ENCODE measurements at places on chromosomes 11 and 22.

GRCh38 chr11:61151545-61152252 lies 9.5 kb downstream of the VPS37C start:
- DNase-seq, result no peak

GRCh38 chr22:32518848-32519247 lies 44.2 kb downstream of the FBXO7 start:
- no peak for DNase-seq

GRCh38 chr22:16954060-16954403 lies 54.0 kb downstream of the GAB4 start:
- no peak for DNase-seq

- DNase-seq, result peak; percentile 56
Observed at GRCh38 chr11:66289548-66290329, 796 bp upstream of the YIF1A start.

DNA sequence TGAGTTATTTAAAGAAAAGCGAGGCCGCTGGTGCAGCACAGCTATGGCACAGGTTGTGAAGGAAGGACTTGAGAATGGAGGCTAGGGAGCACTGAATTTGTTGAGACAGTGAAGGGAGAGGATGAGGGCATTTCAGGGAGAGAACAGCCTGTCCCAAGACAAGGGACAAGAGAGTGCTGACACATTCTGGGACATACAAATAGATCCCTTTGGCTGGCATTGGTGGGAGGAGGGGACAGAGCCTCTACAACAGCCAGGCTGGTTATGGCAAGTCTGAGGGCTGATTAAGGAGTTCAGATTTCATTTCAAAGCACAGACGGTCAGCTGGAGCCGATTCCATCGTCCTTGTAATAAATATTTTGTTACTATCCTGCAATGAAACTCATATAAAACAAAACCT lies 1.7 kb upstream of the SLC29A2 start:
- DNase-seq, result no peak

DNA sequence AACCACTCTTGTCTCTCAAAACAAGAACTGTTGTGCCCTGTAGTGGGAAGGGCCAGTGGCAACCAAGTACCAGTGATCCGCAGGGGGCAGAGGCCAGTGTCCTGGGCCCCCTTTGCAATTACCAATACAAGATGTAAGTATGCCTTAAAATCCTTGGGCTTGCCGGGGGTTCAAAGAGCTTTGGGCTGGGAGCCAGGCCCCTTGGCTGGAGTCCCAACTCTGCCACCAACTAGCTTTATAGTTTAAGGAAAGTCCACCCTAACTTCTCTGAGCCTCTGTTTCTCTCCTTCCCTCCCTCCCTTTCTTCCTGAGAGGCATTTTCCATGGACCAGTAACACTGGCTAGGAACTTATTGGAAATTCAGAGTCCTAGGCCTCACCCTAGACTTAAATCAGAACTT lies 15.5 kb downstream of the CLMP start:
- DNase-seq, result no peak

GRCh38 chr11:20530942-20531703 lies 68.3 kb upstream of the SLC6A5 start:
- no peak for DNase-seq

GRCh38 chr11:106727256-106727655 lies 291.0 kb downstream of the GUCY1A2 start:
- DNase-seq, result no peak

GRCh38 chr11:99513368-99513767 lies 492.6 kb downstream of the CNTN5 start:
- no peak for DNase-seq

DNA sequence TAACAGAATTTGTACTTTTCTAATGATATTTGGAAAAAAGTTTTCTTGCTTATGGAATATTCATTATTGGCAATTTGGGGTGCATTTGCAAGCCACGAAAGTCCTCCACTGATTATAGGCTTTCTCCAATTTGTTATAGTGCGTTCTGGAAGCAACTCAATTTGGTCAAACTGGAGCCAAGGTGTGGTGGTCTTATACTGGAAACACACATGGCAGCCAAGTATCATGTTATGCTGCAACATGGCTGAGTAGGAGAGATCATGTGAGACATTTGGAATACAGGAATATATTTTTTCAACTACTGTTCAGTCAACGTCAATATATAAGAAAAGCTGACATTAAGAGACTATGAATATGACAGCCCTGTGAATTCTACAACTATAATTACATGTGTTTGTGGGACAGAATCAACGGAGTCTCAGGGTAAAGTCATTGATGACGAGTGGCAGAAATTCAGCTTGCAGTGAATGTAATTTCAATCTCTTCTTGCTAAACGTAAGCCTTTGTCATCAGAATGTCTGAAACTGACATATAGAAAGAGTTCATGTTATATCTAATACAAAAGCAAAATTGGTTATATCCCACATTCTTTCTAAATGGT lies 83.8 kb upstream of the FIBIN start:
- no peak for DNase-seq

- no peak for DNase-seq
Observed at GRCh38 chr22:24685531-24686190, 82.7 kb downstream of the GGT1 start.

DNA sequence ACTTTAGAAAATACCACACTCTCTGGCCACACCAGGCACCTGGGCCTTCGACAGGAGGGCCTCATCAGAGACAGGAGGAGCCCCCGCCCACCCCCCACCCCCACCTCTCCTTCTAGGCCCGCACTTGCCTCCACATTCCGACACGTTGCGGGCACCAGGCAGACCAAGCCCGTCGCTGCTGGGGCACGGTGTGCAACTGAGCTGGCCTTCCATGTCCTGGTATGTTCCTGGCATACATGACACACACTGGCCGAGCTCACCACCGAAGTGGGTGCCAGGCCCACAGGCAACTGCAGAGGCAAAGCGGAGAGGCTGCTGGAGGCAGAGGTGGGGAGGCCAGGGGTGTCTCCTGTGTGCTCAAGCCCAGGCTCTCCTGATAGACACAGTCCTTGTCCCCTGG lies 27.0 kb upstream of the TTLL12 start:
- no peak for DNase-seq

- DNase-seq, result no peak
Observed at GRCh38 chr11:45482331-45482730, 183.1 kb downstream of the CHST1 start.

- no peak for DNase-seq
Observed at GRCh38 chr11:58055806-58056401, 25.2 kb downstream of the OR6Q1 start.

GRCh38 chr22:25008666-25009065 lies 56.1 kb downstream of the KIAA1671 start:
- DNase-seq, result no peak

GRCh38 chr11:11958403-11959231 lies 49.8 kb downstream of the DKK3 start:
- DNase-seq, result no peak

DNA sequence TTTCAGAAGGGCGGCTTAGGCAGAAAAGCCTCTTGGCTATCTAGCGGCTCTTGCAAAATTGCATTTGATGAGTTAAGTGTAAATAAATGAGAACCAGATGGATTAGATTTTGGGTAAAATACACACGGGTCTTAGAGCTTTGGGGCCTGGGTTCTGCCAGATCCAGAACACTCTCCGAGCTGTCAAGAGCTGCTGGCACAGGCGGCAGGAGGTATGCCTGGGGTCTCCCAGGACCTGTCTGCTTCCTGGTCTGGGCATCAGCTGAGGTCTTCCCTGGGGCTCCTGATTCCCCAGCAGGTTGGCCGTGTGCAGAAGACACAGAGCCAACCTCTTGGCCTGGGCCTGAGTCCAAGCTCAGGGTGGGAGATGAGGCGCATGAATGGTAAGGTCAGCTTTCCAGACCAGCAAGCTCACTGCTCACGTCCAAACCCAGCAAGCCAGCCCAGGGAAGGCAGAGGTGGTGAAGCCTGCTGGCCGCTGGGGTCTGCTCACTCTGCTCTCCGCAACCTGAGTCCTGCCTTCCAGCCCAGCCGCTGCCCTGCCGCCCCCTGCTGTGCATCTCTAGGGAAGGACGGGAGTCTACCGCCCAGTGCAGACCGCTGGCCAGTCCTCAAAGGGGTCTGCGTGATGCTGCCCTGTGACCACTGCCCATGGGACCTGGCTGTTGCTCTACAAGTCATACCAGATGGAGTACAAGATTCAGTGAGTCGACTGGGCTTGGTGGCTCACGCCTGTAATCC lies 44.9 kb downstream of the SCUBE1 start:
- no peak for DNase-seq

DNA sequence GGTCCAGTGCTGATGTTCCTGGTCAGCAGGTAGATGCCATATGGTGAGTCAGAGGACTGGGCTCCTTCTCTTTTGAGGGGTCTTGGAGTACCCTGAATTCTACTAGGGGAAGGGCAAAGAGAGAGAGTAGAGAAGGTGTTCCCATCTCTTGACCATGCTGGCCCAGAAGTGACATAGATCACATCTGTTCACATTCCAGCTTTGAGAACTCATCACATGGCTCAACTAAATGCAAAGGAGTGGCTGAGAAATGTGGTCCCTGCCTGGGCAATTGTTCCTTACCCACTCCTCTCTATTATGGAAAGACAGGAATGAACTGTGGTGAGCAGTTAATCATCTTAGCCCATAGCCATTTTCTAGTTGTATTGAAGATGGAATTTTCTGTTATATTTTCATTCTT lies 105.4 kb upstream of the TIMP3 start:
- DNase-seq, result no peak

DNA sequence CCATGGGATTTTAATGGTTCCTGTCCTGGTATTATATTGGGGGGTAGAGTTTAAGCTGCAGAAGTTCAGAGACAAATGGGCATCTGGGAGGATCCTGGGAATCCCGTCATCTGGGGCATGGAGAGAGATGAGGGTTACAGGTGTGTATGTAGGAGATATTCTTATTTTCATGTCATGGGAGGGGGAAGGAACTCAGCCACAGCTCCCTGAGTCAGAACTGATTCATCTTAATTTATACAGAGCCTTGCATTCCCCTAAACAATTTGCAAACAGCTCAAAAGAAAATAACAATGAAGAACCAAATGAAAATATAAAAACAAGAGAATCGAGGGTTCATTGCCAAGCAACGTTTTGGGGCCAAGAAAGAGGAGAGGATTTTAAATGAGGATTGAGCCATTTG lies 155.9 kb upstream of the TBCEL start:
- no peak for DNase-seq

DNA sequence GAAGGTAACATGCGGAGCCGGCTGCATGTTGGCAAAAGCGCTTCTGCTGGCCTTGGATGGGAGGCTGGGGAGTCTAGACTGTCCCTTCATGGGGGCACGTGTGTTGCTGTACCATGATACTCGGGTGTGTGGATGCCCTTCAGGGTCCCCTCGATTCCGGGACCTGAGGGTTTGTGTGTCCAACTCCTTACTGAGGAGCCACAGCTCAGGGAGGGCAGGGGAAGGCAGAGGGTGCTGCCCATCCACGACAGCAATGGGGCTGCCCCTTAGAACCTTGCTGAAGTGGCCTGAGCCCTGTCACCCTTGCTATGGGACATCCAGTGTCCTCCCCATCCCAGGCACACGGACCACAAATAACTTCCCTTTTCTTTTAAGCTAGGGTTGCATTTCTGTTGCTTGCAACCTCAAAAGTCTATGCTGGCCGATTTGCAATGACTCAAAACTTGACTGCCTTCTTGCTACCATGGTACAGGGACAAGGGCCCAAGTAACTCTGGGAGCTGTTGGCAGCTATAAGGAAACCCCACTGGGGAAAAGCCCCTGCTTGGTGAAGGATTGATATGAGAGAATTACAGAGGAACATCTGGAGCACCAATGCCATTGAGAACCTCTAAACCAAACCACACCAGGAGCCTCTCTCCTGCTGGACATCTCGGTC lies 43.8 kb downstream of the RTL6 start:
- DNase-seq, result no peak

DNA sequence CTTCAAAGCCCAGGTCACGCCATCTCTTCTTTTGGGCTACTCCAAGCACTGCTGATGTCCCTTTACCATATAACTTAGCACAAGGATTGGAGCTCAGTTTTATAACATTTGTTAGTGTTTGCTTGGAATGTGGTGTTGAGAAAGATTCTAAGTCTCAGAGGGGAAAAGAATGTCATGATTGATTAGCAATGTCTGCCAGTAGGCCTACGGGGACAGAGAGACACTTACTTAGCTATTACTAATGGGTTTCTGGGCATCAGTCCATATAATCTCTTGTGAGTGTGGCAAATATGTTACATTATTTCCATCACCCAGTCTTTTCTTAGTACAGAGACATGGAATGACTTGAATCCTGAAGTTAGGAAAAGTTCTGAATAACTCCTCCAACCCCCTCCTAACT lies 75.4 kb upstream of the FSHB start:
- DNase-seq, result no peak

GRCh38 chr22:26401726-26402125 lies 27.3 kb upstream of the ASPHD2 start:
- DNase-seq, result no peak

DNA sequence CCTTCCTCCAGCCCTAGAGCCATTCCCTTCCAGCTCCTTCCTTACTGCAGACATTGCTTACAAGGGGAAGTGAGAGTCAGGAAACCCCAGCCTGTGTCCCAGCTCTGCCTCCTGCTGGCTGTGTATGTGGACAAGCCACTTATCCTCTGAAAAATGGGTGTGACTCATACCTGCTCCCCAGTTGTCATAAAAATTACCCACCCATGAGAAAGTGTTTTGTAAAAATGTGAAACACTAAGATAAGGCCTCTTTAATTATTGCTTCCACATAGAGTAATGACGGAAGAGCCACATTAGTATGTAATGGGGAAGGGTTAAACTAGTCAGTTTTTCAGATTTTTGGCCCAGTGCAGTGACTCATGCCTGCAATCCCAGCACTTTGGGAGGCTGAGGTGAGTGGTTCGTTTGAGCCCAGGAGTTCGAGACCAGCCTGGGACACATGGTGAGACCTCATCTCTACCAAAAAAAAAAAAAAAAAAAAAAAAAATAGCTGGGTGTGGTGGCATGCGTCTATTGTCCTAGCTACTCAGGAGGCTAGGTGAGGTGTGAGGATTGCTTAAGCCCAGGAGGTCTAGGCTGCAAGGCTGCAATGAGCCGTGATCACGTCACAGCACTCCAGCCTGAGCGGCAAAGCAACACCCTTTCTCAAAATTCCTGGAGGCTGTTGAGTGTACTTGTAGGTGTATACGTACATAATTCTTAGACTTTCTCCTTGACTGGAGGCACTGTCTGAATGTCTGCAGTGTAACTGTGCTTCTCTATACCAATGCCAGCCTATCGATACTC lies 84.9 kb downstream of the CTTN start:
- no peak for DNase-seq

DNA sequence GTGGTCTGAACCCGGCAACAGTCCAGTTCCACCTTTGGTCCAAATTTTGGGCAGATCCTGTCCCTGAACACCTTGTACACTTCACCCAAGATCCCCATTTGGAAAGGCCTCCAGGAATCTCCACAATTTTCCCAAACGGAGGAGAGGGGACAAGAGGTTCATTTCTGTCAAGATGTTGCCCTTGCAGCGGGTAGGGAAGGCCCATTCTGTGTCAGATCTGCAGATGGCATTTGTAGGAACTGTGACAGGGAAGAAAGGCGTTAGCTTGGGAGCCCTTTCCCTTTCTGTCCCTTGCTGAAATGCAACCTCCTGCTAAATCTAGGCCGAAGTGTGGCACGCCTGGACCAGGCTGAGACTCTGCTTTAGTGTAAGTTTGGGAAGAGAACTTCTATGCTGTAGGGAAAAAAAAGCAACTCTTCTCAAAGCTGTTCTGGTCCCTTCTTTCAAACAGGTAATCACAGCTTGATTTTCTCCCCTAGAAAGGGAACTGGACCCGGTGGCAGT lies 86.0 kb downstream of the SCN3B start:
- no peak for DNase-seq
